ENCODE measurements at places on chromosomes 4 and X. TPM values are rescaled to one million over a fixed set of nuclear protein-coding genes. Genes with fewer than 3 reads are reported as not detected.

FAT4 gene
- total RNA-seq = 6.7 TPM

SH2D1A gene
- total RNA-seq = 0.30 TPM

SLC4A4 gene
- total RNA-seq = 29.8 TPM

OPN1MW2 gene
- total RNA-seq = not detected

DNA sequence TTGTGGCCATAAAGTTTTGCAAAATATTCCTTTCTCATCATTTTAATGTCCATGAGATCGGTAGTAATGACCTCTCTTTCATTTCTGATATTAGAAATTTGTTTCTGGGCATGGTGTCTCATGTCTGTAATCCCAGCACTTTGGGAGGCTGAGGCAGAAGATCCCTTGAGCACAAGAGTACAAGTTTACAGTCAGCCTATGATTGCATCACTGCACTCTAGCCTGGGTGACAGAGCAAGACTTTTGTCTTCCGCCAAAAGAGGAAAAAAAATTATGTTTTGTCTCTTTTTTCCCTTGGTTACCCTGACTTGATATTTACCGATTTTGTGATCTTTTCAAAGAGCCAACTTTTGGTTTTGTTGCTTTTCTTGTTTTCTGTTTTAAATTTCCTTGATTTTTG, 10.8 kb upstream of the NKAP start:
- DNase-seq = no peak

GRCh38 chr4:1945124-1945895, 63.5 kb downstream of the NELFA start:
- DNase-seq = no peak

DNA sequence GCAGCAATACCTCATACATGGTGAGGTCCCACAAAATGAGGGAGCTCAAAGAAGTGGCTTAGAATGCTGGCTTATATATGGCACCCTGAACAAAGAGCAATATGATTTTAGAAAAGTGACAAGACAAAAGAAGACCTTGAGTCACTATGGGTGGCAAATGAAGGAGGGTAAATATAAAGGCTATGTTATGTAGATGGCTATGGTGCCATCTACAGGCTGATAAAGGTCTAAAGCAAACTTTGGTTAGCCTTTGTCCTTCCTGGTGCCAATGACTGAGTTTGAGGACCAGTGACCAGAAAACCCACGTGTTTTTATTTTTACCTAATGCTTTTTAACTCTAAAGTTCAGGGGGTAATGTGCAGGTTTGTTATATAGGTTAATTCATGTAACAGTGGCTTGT, 151.8 kb downstream of the CCNG2 start:
- DNase-seq = no peak

DNA sequence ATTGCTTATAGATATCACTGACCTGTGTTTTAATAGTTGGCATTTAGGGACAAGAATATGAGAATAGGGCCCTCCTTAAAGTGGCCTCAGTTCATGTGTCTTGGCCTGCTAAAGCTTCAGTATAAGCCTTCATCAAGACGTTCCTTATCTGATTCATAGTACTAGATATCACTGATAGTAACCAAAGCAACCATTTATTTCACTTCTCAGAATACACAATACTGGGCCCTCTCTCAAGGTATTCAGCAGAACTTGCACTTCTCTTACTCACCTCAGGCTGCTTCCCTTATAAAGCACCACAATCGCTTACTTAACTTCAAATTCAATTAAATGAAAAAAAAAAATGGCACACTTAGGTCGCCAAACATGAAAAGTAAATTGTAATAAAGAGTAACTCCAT, 259.4 kb upstream of the PCDH7 start:
- no peak for DNase-seq

DNA sequence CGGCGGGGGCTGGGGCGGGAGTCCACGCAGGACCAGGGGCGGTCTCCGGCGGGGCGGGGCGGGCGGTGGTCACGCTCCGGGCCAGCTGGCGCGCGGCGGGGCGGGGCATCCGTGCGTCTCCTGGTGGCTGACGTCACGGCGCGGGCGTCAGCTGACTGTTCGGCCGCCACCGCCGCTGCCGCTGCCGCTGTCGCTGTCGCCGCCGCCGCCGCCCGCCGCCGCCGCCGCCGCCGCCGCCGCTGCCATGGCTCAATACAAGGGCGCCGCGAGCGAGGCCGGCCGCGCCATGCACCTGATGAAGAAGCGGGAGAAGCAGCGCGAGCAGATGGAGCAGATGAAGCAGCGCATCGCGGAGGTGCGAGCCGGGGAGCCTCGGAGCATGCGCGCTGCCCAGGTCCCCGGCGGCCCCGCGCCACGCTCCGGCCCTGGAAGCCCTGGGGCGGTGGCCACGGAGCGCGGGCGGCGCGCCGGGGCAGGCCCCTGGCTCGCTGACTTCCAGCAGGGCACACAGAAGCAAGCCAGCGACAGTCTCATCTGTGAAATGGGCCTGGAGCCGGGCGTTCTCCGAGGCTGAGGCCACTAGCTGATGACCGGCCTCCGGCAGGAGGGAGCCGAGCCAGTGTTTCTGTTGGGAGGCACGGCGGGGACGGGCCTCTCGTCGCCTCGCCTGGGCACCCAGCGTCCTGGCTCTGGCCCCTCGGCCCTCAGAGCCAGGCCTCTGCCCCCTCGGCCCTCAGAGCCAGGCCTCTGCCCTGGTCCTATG, at the start of gene FAM50A:
Gene FAM50A (plus strand): TSS at position 150 of the 763 bp plus-strand sequence. CDS start 95 bp downstream, at position 245.
- peak; percentile 87 for DNase-seq

DNA sequence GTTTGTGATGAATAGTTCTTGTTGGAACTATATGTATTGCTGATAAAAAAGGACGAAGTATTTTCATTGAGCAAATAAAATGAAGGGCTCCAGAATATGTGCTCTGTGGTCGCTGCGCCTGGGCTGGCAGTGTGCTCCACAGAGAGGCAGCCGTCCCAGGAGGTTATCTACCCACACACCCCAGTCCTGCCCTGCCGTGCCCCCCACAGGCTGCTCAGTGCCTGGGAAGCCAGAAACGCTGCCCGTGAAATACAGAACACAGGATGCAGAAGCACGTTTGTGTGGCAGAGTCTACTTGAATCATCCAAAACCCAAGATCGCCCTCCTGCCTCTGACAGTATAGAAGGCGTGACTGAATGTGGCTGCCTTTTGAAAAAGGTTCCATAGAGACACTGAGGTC, 1.4 kb downstream of the CLDN22 start:
- no peak for DNase-seq
